ENCODE measurements at places on chromosomes 2 and 18. TPM values are rescaled to one million over a fixed set of nuclear protein-coding genes. Genes with fewer than 3 reads are reported as not detected.

The RGPD3 gene
- 0.18 TPM for total RNA-seq

The TRIB2 gene
- total RNA-seq = 39.7 TPM

The SERPINB7 gene
- total RNA-seq = not detected

GRCh38 chr2:66962716-66963115 lies 434.4 kb upstream of the ETAA1 start:
- no peak for DNase-seq
